Gastroesophageal sphincter (tissue), 4 donors: ENCODE measurements at places on chromosomes 3 and 15.

- ATAC-seq, result no peak
Measured at GRCh38 chr3:107949394-107949970, 141.3 kb downstream of the CD47 start.

- no peak for ATAC-seq
Measured at GRCh38 chr3:59364496-59364895, 314.7 kb upstream of the CFAP20DC start.

GRCh38 chr15:96395687-96396086 is 65.2 kb downstream of the NR2F2 start:
- no peak for ATAC-seq

GRCh38 chr3:169390741-169391305 is 272.7 kb downstream of the MECOM start:
- ATAC-seq, result no peak

GRCh38 chr3:113269661-113270060 is 58.3 kb downstream of the BOC start:
- no peak for ATAC-seq

DNA sequence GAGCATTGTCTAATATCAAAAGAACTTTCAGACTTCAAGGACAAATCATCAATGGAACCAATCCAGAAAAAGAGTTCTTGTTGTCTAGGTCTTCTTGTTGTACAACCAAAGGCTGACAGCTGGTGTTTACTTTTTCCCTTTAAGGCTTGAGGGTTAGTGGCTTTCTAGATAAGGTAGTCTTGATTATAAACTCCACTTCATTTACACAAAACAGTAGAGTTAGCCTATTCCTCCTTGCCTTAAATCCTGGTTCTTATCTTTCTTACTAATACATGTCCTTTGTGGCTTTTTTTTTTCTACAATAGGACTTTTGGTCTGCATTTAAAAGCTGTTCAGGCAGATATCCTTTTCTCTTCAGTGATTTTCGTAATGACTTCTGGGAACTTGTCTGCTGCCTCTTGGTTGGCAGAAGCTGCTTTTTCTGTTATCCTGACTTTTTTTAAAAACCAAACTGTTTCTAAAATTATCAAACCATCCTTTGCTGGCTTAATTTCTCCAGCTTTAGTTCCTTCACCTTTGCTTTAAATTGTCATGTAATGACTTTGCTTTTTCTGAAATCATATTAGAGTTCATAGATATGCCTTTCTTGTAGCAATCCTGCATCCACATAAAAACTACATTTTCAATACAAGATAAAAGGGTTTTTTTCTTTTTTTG is 44.8 kb downstream of the STRIT1 start:
- no peak for ATAC-seq
